ENCODE measurements at places on chromosomes 5 and 9.

DNA sequence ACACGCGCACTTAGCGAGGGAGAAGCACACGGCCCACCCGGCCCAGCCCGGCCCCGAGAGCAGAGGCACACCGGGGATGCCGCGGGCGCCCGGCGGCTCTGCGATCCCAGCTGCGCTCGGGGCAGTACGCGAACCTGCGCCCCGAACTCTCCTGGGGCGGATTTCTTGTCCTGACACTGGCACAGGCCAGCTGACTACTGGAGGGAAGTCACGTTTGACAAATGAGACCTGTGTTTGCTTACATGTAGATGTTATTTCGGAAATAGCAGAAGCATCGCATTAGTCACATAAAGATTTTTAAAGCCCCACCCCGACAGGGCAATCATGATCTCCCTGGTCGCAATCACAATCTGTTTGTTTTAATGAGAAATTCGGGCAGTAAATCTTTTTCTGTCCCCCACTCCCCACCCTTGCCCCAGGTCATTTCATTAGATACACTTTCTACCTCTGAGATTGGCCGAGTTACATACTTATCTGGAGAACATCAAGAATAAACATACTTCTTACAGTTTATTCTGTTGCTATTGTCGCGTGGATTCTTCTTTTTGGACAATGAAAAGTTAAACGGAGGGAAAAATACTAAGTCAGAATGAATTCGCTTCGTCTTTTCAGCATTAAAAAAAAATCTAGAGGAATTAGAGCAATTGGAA is 518.9 kb downstream of the CTNND2 start:
- no peak for DNase-seq

GRCh38 chr5:73129143-73129542 is 8.8 kb downstream of the TMEM171 start:
- no peak for DNase-seq

- no peak for DNase-seq
Observed at GRCh38 chr9:33277484-33277883, 12.6 kb downstream of the CHMP5 start.

- no peak for DNase-seq
Observed at GRCh38 chr5:18772475-18772874, 1138.2 kb downstream of the TAF11L14 start.

- DNase-seq: no peak
Observed at GRCh38 chr5:139668064-139668880, 20.1 kb downstream of the CXXC5 start.

- no peak for DNase-seq
Observed at GRCh38 chr5:147780924-147781573, 1.5 kb downstream of the JAKMIP2 start.

DNA sequence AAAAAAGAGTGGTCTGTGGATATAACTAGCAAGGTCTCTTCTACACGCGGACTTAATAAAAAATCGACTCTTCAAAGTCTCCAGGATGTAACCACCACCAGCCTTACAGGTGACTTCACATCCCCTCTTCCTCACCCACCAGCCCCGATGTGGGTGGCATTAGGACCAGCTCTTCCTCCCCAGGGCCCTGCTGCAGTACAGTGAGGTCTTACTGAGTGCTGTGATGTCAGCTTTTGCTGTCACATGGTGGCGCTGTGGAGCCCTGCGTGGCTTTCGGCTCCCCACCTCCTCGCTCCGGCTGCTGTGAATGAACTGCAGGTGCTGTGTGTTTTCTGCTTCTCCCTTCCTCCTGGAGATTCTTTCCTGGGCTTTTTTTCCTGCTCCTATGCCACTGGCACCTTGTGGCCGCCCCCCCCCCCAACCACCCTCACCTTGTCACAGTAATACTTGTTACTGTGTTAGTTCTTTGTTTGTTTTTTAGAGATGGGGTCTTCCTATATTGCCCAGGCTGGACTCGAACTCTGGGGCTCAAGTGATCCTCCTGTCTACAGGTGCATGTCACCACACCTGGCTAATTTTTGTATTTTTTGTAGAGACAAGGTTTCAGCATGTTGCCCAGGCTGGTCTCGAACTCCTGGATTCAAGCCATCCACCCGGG is 15.8 kb upstream of the RAPGEF1 start:
- DNase-seq: peak; percentile 90

- no peak for DNase-seq
Observed at GRCh38 chr5:135193213-135194125, 159.4 kb upstream of the PITX1 start.

DNA sequence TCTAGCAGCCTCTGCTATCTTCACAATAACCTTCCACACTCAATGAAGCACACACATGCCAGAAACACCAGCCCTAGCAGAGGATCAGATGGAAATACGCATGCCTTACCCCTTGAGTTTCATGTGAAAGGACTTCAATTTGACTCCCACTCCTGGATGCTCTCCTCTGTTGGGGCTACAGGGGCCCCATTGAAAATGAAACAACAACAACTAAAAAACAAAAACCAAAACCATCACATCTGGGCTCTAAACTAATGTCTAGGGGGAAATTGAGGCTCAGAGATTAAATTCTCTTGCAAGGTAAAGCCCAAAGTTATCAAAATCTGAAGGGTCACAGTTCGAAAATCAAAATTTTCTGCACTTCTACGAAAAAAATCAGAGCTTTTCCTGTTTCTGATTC is 7.9 kb upstream of the RFESD start:
- no peak for DNase-seq
